CD4-positive, alpha-beta T cell treated with Interleukin-15 for 1 hour (primary cell): ENCODE measurements at places on chromosomes 11 and 22.
A peak's percentile ranks its signal among the peaks of the same experiment; 100 is the strongest.

- DNase-seq: no peak
Measured at GRCh38 chr11:99037057-99037456, 16.3 kb downstream of the CNTN5 start.

DNA sequence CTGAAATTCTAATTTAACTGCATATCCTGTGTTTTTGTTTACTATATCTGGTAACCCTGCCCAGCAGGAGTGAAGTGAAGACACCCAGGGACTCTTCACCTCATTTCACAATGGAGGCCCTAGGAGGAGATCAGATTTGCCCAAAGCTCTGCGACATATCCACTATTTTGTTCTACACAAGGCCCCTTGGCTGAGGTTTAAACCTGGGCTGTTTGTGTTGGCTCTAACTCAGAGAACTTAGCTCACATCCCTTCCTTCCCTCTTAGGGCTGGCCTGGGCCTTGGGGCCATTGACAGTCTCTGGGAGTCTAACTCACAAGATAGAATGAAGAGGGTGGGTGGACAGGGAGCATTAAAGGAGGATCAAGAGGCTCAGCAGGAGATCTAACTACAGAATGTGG lies 8.2 kb upstream of the PLA2G3 start:
- no peak for DNase-seq

DNA sequence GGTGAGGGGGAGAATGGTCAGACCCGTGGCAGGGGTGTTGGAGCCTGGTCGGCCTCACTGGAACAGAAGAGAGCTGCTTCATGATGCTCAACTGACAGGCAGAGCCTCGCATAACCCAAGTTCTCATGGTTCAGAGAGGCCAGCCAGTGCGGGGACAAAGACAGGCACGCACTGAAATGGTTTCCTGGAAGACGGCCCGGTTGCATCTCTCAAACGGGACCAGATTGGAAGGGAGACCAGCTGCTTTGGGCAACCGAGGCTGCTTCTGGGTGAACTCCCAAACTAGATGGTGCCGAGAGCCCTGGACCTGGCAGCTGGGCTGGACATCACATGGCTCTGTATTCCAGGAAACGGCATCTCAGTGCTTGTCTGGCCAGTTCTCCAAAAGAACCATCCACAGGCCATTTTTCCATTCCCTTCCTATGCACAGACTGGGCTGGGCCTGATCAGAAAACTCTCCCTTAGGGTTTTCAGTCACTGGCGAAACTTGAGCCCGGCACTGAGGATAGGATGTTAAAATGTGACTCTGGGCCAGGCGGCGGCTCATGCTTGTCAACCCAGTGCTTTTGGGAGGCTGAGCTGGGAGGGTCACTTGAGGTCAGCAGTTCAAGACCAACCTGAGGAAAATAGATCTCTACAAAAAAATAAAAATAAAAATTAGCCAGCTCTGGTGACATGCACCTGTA lies 80.1 kb upstream of the PRODH start:
- no peak for DNase-seq

- no peak for DNase-seq
Measured at GRCh38 chr11:47433157-47433556, 6.9 kb upstream of the PSMC3 start.

- DNase-seq: no peak
Measured at GRCh38 chr11:102598272-102598671, 26.9 kb downstream of the MMP20 start.

DNA sequence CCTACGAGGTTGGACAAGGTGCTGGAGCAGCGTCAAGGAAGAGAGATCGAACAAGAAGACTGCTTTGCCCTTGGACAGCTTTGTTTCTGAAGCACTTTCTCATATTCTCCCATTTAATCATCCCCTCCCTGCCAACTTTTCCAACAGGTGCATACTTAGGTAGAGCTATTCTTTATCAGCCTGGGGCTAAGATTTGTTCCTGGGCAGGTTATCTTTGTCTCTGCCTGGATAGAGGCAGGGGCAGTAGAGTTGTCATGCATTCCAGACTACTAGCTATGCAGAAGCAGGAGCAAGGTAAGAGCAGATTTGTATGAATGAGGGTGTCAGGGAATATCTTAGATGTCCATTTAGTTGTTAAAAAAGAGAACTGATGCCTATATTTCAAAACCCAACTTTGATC lies 82.3 kb downstream of the PTPRJ start:
- no peak for DNase-seq

DNA sequence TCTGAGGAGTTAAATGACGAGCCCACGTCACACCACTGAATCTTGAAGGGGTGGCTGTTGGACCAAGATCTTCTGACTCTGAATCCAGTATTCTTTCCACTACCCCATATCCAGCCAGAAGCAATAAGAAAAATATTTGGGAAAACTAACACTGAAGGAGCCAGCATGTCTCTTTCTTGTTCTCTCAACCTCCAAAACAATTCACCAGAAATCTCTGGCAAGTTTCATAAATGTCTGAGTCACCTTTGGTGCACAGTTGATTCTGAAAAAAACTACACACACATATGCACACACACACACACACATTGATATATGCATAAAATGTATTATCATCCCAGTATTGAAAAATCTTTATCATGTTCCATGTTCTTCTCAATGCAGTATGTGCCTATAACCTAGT lies 104.3 kb upstream of the BLID start:
- no peak for DNase-seq

DNA sequence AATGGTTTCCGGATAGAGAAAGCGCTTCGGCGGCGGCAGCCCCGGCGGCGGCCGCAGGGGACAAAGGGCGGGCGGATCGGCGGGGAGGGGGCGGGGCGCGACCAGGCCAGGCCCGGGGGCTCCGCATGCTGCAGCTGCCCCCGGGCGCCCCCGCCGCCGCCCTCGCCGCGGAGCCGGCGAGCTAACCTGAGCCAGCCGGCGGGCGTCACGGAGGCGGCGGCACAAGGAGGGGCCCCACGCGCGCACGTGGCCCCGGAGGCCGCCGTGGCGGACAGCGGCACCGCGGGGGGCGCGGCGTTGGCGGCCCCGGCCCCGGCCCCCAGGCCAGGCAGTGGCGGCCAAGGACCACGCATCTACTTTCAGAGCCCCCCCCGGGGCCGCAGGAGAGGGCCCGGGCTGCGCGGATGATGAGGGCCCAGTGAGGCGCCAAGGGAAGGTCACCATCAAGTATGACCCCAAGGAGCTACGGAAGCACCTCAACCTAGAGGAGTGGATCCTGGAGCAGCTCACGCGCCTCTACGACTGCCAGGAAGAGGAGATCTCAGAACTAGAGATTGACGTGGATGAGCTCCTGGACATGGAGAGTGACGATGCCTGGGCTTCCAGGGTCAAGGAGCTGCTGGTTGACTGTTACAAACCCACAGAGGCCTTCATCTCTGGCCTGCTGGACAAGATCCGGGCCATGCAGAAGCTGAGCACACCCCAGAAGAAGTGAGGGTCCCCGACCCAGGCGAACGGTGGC lies 15.7 kb downstream of the PIK3IP1 start:
- no peak for DNase-seq

GRCh38 chr11:19391652-19392051 lies 150.9 kb upstream of the E2F8 start:
- no peak for DNase-seq

DNA sequence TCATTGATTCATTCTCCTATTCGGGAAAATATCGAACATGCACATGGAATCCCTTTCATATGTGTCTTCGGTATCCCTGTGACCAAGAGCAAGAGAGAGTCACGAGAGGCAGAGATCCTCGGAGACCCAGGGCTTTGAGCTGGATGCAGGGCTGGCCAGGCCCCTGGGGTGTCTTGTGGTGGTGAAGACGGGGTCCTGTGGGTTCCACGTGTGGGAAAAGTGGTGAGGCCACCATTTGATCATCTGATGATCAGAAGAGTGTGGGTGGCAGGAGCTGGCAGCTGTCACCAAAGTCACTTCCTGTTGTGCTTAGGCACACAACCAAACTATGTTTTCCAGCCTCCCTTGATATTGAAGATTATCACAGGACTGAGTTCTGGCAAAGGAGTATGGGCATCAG lies 94.0 kb downstream of the BRD1 start:
- no peak for DNase-seq

- DNase-seq: no peak
Measured at GRCh38 chr11:116202922-116203321, 569.9 kb downstream of the BUD13 start.

- DNase-seq: no peak
Measured at GRCh38 chr11:19938866-19939265, 221.4 kb downstream of the DBX1 start.

DNA sequence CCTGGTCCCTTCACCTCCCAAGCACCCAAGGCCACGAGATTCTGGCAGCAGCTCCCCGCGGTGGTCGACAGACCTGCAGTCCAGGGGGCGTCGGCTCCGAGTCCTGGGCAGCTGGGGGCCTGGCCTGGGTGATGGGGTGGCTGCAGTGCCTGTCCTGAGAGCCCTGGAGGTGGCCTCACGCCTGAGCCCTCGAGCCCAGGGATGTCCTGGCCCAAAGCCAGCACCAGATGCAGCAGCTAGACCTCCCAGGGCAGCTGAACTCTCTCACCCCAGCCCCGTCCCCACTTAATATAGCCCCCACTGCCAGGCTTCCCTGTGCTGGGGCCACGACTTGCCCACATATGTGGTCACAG lies 6.6 kb downstream of the LMNTD2 start:
- DNase-seq: no peak

- no peak for DNase-seq
Measured at GRCh38 chr22:36872084-36872483, 11.3 kb downstream of the NCF4 start.

DNA sequence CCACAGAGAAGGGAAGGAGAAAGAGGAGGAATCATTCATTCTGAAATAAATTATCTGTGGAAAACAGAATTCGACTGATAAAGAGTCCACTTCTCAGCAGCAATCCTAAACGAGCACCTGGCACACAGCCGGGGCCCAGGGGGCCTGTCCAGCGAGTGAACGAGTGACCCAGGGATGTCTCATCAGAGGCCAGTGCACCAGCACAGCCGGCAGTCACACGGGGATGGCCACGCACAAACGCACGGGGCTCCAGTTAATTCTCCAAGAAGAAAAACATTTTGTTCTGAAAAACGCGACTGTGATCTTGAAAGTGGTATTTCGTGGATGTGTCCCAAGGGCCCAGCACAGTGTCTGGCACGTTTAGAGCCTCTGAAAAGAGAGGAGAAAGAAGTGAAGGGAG lies 154.6 kb downstream of the BRD1 start:
- DNase-seq: no peak

- DNase-seq: no peak
Measured at GRCh38 chr22:27386186-27386585, 415.4 kb downstream of the MN1 start.

GRCh38 chr22:39723899-39724351 lies 153.4 kb downstream of the CACNA1I start:
- peak; percentile 15 for DNase-seq

GRCh38 chr11:69744435-69744834 lies 30.7 kb downstream of the FGF4 start:
- DNase-seq: no peak
